Activated CD4-positive, CD25-positive, alpha-beta regulatory T cell (primary cell): ENCODE measurements at places on chromosomes 12 and 14.

GRCh38 chr12:67284561-67284960 lies 15.4 kb downstream of the CAND1 start:
- no peak for DNase-seq

- no peak for DNase-seq
Measured at GRCh38 chr12:46401662-46402061, 29.1 kb upstream of the SLC38A2 start.

DNA sequence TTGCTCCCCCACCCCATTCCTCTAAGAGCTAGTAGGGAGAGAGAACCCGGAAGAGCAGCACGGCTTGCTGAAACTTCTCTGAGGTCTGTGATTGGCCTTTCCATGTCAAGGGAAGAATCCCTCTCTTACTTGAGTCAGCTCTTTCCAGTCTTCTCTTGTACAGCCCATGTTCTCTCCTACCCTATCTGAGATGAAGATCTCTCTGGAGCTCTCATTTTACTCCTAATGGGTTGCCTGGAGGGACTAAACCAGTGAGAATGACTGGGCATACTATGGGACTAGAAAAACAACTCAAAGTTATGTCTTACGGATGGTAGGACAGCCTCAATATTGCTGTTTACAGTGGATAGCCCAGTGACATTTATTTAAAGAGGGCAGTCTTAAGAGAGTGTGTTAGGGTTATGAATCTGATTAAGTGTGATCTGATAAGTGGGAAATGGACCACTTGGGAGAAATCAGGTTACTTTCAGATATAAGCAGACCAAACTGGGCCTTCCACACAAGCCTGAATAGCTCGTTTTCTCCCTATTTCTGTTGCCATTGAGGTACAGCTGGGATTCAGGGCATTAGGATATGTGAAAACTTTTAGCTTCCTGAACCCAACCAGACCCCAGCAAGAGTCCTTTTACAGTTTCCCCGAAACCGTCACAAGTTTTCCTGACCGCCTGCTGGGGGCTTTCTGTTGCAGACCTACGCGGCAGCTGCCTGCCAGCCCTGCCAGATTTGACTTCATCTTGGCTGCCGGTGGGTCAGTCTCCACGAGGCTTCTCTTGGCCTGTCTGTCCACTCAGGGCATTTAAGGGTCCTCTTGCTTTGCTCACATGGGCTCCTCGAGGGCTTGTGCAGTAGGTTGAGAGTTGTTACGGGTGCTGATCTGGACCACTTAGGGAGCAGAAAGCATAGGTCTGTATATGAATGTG lies 16.9 kb downstream of the ETV6 start:
- DNase-seq = no peak

- no peak for DNase-seq
Measured at GRCh38 chr12:102526656-102527055, 46.3 kb upstream of the IGF1 start.

DNA sequence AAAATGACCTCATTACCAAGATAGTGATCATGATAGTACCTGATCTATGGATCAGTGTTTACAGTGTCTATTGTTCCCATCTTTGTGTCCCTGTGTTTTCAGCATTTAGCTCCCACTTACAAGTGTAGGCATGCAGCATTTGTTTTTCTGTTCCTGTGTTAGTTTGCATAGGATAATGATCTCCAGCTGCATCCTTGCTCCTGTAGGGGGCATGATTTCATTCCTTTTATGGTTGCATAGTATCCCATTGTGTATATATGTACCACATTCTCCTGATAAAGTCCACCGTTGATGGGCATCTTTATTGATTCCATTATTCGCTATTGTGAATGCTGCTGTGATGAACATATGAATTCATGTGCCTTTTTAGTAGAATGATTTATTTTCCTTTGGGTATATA lies 215.4 kb upstream of the NAV3 start:
- DNase-seq = no peak

DNA sequence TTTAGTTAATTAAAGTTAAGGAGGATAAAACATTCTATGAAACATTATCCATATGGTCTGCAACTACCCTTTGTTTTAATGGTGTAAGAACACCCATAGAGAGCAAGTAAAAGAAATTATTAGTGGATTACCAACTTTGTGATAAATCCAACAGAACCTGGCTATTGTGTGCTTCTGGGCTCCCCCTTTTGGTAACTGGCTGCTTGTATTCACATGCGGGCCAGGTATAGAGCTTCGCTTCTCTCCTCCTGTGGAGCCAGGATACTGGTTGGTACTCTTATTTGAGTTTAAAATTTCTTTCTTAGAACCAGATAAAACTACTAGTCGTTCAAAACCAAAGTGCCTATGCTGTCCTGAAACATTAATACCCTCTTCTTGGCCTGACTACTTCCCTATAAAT lies 81.0 kb downstream of the PTPRR start:
- no peak for DNase-seq

DNA sequence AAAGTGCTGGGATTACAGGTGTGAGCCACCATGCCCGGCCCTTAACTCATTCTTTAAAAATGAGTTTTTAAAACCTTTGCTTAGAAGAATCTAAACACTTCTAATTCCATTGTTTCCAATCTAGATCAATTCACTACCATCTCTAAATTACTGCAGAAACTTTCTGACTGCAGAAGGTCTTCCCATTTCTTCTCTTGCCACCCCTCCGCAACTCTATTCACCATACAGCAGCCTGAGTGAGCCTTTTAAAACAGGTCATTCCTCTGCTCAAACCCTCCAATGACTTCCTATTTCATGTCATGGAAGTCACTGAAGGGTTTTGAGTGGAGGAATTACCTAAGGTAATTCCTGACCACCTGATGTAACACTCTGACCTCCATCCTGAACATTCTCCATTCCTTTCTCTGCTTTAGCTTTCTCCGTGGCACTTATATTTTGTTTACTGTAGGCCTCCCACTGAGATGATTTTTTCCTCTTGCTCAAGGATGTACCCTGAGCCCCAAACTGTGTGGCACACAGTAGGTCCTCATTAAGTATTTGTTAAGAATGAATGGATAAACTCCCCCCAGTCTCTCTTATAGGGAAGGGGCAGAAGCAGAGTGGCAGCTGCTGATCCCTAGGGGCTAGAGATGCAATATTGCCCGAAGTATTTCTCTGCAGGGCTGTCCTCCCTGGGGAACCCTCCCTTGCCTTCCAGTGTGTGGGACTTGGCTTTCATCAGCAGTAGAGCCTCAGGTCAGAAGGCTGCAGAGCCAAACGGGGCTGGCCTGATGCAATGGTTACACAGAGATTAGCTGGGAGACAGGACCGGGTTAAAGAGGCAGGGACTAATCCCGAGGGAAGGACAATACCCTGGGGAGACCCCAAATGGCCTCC lies 1.2 kb downstream of the DDIT3 start:
- DNase-seq = no peak

DNA sequence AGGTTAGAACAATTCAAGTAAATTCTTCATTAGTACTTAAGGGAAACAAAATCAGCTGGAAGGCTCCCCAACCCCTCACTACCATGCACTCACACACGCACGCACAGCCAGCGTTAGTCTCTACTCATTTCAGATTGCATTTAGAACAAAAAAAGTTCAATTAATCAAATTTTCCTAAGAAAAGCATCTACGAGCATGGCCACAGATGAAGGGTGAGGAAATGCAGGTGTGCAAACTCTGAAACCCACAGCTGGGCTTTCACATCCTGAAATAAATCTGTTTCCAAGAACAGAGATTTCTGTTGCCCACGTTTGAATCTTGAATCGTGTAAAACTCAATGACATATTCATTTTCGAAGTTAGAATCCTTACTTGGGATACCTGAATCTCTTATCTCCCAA lies 62.6 kb downstream of the SEL1L start:
- DNase-seq = no peak

DNA sequence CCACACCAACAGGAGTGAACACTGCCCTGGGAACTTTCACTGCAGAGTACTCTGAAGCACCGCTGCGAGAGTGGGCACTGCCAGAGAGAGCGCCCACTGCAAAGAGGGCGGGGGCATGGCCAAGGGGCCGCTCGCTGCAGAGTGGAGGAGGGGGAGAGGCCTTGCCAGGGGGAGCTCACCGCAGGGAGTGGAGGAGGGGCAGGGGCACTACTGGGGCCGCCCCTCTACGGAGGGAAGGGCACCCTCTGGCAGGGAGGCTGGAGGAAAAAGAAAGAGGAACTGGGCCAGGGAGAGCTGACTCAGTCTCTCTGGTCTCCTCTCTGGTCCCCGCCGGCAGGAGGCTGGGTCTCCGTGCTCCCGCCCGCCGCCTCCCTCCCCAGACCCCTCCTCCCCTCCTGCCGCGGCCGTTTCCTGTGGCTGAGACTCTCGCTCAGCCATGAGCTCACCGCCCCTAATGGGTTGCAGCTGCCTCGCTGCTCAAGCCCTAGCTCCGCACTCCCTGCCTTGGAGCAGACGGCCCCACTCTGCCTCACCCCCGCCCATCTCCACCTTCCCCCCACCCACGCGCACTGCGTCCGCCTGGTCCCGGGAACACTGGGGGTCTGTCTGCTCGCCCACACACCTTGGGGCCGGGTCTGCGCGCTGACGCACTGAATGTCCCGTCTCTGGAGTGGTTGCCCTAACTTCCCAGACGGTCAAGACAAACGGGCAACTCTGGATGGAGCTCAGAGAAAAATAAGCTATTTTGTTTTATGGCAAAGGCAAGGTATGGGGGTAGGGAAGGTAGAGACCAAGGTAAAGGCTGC lies 1.3 kb downstream of the ARHGEF40 start:
- DNase-seq = peak; percentile 20

GRCh38 chr14:76695263-76695920 lies 65.9 kb upstream of the VASH1 start:
- DNase-seq = no peak

DNA sequence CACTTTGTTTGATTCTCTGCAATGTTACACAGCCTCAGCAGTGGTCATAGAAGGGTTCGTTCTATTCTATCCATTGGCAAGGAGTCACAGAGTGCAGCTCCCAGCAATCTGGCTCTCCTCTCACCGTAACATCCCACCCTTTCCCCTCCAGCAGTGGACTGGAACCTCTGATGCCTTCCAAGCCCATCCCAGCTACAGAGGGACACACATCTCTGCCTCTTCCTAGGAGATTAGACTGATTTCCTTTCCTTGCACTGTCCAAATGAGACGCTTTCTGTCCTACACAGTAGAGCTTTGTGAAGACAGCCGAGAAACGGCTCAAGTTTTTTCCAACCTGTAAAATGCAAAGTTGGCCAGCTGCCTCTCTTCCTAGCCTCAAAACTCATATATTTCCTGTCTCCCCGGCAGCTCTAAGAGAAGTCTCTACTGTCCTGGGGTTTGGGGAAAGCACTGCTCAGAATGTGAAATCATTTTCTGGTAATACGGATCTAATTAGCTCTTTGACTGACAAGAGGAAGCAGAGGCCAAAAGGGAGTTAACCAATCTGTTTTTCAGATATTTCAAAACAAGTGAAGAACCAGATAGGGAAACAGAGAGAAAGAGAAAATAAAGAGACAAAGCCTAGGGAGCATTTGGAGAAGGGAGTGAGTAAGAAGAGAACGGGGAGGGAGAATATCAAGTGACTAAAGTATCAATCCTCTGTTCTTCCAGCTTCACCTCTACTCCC lies 516 bp downstream of the NINJ2 start:
- DNase-seq = no peak

- DNase-seq = no peak
Measured at GRCh38 chr12:126910570-126910969, 1356.4 kb upstream of the TMEM132C start.

GRCh38 chr12:95548056-95548538 lies 3.2 kb downstream of the USP44 start:
- no peak for DNase-seq

GRCh38 chr12:131988054-131988796 lies 38.5 kb downstream of the EP400 start:
- DNase-seq = no peak

GRCh38 chr14:88095791-88096190 lies 90.9 kb downstream of the GPR65 start:
- DNase-seq = no peak

GRCh38 chr14:89339579-89339978 lies 77.5 kb downstream of the FOXN3 start:
- no peak for DNase-seq
